Camera-type eye (tissue), 1 donor: ENCODE measurements at places on chromosomes 16 and 17. TPM values are rescaled to one million over a fixed set of nuclear protein-coding genes. Genes with fewer than 3 reads are reported as not detected.

Gene CEP295NL
- 11.7 TPM for total RNA-seq

Gene METTL22
- 50.0 TPM for total RNA-seq

Gene CDC6
- total RNA-seq, result 6.3 TPM

Gene PRR35
- total RNA-seq, result 2.0 TPM

Gene TNFRSF13B
- total RNA-seq, result not detected

Gene OR2C1
- total RNA-seq, result 0.99 TPM

Gene SPATA32
- total RNA-seq, result not detected

Gene CES5A
- not detected for total RNA-seq

Gene CHST5
- total RNA-seq, result 1.6 TPM

Gene TLCD1
- 1.1 TPM for total RNA-seq

Gene MYO15A
- total RNA-seq, result 1.4 TPM

Gene SULT1A4
- 6.9 TPM for total RNA-seq

Gene KRTAP2-1
- total RNA-seq, result not detected

Gene KRTAP4-4
- not detected for total RNA-seq

Gene TERB1
- not detected for total RNA-seq

Gene PDILT
- not detected for total RNA-seq

Gene CMIP
- total RNA-seq, result 45.3 TPM

Gene DYNLRB2
- total RNA-seq, result 0.93 TPM

Gene HSPB9
- not detected for total RNA-seq
